ENCODE measurements at places on chromosomes 2 and 18.

- peak; percentile 91 for DNase-seq
Measured at GRCh38 chr18:2222270-2223185, 348.8 kb downstream of the METTL4 start.

DNA sequence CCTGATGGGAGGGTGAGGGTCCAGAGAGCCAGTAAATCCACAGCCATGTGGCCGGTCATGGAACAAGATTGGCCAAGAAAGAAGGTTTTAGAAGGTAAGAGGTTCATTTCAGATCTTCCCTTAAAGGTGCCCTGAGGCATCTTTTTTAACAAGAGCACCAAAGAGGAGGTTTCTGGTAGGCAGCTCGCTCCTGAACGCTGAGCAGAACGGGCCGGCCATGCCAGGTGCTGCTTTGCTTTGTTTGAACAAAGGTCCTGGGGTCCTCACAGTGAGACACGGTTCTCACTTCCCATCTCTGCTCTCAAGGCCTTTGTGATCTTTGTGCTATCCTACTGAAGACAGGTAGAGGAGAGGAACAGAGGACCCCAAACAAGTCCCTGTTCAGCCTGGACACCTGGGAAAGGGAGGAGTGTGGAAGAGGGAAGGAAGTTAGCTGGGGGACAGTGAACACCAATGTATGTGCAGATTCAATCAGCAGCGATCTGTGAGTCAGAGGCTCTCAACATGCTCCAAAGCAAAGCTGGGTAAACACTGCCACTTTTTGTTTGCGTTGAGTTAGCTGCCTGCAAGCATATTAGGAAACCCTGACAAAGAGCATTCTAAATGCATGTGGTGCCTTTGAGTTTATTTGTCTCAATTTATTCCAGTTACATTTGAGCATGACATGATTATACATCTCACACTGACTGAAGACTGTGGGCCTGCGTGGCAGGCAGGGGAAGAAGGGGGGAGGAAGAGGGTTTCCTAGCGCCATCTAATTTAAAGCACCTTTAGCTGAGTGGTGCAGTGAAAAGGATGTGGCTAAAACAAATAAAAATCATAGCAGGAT, 102.4 kb downstream of the ASB1 start:
- DNase-seq = peak; percentile 52

DNA sequence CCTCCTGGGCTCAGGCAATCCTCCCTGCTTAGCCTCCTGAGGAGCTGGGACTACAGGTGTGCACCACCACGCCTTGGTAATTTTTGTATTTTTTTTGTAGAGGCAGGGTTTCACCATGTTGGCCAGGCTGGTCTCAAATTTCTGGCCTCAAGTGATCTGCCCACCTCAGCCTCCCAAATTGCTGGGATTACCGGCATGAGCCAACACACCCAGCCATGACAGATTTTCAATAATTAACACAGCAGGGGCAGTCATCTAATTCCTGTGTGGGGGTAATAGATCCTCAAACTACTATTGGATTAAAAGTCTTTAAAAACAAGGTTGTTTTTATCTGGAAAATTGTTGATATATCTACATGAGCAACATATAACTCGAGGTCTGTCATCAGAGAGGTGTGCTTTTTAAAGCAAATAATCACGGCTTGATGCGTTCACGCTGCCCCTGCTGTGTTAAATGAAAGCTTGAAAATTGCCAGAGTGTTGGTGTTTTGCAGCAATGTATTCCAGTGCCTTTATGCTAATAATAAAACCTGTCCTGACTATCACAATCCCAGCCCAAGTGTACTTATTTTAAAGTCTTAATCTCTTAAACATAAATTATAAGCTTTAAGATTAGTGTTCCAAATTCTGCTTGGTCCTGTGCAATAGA, 35.6 kb upstream of the ASB1 start:
- no peak for DNase-seq

DNA sequence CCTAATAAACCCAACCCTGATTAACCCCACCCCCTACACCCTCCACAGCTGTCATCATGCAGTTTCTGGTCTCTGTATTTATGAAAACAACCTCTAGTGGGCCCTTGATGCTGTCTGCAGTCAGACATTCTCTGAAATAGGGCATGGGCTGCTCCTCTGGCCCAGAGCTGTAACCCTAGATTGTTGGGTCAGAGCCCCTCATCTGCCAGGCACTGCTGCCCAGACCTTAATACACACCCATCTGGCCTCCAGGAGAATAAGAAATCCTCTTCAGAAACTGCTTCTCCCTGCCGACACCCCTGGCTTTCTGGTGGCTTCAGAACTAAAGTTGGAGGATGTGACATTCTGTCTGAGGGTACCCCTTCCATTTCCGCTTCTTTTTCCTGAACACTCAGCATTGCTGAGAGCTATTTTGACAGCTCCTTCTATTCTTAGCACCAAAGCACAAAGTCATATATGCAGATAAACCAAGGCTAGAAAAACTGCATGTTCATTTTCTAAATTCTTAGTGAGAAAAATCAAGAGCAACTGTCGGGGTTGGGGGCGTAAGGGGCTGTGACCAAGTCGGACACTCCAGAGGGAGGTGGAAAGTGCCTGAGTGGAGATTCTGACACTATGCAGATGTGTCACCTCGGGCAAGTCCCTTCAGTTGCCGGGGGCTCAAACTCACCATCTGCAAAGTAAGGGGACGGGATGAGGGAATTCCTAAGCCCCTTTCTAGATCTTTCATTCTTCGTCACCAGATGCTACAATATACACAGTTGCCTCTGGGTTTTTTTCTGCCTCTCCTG, 28.7 kb downstream of the SRSF7 start:
- DNase-seq = no peak

GRCh38 chr2:138548796-138549195, 47.2 kb downstream of the SPOPL start:
- DNase-seq = no peak

Data from HT-29 (cell line).